ENCODE measurements at places on chromosomes 7 and 10.
A peak's percentile ranks its signal among the peaks of the same experiment; 100 is the strongest.

DNA sequence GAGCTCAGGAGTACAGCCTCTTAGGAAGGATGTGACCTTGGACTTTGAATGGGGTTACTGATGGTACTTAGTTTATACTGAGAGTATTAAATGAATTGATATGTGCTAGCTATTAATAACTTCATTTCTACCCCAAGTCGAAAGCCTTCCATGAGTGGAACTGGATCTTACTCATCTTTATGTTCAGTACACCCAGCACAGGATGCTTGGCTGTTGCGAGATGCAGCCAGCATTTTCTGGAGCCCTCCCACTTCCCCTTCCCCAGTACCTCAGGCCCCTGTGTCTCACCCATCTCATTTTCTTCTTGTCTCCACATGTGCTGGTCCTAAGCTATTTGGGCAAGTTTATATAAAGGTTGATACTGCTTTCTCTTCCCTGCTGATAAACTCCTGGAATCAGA is 7.2 kb downstream of the UPP1 start:
- peak; percentile 69 for DNase-seq

- peak; percentile 66 for DNase-seq
Observed at GRCh38 chr10:3803295-3803926, 18.4 kb upstream of the KLF6 start.

GRCh38 chr10:31419394-31420063 is 100.5 kb downstream of the ZEB1 start:
- no peak for DNase-seq

DNA sequence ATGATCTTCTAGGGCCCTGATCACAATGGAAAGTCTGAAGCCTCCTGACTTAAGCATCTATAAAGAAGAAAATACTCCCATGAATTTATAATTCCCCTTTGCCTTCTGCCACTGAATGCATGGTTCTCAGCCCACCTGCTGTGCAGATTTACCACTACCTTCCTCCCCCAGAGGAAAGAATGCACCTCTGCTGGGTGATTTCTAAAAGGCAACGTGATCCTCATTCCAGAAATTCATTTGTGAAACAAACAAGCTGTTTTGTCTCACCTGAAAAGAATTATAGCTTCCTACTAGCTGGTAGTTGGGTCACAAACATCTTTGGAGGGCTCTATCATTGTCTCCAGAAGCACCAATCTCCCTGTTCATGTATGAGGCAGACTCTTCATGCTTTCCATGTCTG is 320.2 kb downstream of the CDC14C start:
- DNase-seq, result no peak

GRCh38 chr7:74061840-74062539 is 21.6 kb upstream of the LIMK1 start:
- DNase-seq, result peak; percentile 64

DNA sequence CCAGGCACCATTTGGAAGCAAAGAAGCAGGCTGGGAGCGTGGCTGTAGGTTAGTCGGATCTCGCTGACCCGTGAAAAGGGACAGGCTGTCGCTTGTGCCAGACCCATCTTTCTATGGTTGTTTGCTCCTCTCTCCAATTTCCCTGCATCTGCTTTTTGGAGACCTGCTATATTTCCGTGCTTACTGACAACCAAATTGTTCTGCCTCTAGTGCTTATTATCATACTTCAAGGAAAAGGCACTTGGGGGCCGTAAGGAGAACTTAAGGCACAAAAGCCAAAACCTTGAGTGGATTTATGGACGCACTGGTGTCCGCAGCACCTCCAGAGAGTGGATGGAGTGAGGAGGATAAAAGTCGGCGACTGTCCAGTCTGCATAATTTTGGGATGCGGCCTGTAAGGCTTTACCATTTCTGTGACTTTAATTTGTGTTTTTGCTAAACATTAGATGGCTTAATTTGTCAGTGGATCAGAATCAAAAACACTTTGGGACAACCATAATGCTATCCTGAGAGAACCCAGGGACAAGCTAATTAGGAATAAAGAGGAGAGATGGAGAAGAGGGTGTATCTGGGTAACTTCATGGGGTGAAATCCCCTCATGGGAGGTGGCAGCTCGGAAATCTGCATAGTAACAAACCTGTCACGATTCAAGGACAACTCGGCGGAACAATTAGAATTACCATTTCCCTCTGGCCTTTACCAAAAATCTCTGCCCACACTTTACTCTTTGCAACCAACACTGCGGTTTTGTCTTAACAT is 206.7 kb downstream of the HDAC9 start:
- DNase-seq, result no peak

DNA sequence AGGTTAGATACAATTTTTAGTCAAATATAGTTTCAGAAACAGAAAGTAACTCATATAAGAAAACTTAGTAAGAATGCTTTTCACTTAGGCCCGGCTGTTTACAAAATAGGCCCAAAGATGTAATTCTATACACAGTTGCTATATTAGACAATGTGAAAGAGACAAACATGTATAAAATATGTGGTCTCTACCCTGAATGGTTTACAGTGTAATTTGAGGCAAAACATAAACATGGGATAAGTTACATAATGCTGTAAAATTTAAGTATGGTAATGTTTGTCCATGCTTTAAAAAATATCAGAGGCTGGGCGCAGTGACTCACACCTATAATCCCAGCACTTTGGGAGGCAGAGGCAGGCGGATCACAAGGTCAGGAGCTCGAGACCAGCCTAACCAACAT is 18.7 kb downstream of the KRIT1 start:
- DNase-seq, result no peak

GRCh38 chr7:1447551-1448244 is 11.6 kb downstream of the MICALL2 start:
- DNase-seq, result no peak

GRCh38 chr7:85104432-85105205 is 82.2 kb downstream of the SEMA3D start:
- DNase-seq, result no peak

DNA sequence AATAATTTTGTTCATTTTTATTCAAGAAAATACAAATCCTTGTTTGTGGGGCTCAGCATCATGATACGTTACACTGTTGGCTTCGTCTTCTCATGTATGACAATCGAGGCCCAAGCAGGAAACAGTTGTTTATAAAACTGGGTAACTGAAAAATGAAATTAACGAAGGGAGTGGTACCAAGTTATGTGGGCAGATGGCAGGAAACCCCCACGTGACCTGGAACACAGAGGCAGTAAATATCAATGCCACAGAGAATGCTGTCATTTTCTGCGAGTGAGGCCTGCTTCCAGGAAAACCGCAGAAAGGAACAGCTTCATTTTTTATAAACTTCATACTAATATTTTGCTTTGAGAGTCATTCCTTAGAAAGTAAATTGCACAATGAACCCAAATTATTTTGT is 201.0 kb upstream of the ADARB2 start:
- DNase-seq, result no peak

All from bone marrow (tissue), 2 donors.